Right renal cortex interstitium (tissue), 3 donors: ENCODE measurements at places on chromosomes 2 and 18. TPM values are rescaled to one million over a fixed set of nuclear protein-coding genes. Genes with fewer than 3 reads are reported as not detected.

DNA sequence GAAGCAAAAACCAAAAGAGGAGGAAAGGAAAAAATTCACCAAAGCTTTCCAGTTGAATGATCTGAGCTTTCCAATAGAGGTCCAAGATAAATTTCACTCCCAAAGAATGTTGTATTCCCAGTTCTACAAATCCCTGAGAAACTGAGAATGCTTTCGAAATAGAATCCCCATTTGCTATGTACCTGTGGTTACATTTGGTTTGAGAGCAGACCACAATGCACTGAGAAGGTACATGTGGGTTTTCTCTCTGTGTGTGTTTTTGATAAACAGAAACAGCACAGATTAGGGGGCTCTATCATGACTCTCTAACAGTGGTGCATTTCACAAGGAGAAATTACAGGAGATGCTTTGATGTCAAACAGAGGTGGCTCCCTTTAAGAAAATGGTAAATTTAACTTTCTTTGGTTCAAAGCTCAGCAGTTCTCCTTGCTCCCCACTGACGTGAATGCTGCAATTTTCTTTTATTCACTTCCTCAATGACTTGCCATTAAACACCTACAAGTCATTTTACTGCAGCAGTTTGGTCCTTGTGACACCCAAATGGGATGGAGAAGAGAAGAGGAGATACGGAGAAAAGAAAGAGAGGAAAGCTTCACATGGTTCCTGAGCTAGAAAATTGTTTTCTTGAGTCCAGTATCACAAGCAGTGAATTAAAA is 108.7 kb downstream of the EPHA4 start:
- DNase-seq: no peak

GRCh38 chr2:156347431-156347830 is 14.9 kb upstream of the NR4A2 start:
- DNase-seq: no peak

The GCA gene
- polyA plus RNA-seq: 37.2 TPM

GRCh38 chr2:72841462-72842125 is 15.8 kb upstream of the EXOC6B start:
- no peak for DNase-seq

- no peak for DNase-seq
Observed at GRCh38 chr2:240946046-240946445, 39.9 kb downstream of the CROCC2 start.

DNA sequence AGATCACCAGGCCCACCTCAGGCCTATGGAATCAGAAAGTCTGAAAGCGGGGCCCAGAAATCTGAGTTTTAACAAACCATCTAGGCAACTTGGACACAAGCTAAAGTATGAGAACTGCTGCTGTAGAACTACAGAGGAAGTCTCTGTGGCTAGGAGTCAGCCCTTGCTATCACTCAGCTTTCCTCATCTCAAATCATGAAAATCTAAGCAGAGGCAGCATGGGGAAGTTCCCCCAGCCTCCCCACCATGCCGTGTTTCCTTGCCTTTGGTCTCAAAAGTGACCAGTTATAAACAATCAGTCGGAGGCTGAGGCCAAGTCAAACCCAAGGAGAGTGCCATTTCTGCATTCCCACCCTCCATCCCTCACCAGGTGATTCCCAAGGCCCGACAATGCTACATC is 404.7 kb downstream of the BCL11A start:
- DNase-seq: no peak

GRCh38 chr18:25181581-25181980 is 170.4 kb downstream of the ZNF521 start:
- DNase-seq: no peak

DNA sequence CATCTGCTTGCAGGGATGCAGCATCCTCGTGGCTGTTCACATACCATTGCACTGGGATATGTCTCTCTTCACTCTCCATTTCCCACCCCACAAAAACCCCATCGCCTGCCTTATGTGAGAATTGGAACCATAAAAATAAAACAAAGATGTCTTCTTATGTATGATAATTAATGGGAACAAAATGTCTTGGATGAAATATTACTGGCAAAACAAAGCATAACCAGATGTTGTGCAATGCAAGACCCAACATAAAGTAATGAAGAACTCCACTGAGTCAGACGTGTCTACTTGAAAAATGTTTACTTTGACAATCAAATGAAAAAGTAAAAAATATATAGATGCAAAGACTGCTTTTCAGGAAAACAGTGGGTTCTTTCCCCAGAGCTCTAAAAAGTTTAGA is 611.3 kb upstream of the SYT4 start:
- no peak for DNase-seq

GRCh38 chr2:30252723-30253701 is 21.7 kb downstream of the LBH start:
- no peak for DNase-seq
